ENCODE measurements at places on chromosomes 6 and 20.

DNA sequence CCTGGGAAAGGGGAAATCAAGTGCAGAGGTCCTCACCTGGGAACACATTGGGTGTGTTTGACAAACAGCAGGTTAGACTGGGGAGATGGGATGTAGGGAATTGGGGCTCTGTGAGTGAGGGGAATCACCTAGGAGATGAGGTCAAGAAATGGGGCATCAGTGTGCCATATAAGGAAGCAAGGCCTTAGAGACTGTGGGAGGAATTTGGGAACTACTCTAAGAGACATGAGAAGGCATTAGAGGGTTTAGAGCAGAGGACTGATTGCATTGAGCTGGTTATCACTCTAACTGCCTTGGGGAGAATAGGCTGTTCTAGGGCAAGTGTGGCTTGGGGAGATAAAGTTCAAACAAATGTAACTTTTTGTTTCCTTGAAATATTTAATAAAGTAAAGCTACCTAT lies 189.9 kb downstream of the EYA4 start:
- DNase-seq, result no peak

DNA sequence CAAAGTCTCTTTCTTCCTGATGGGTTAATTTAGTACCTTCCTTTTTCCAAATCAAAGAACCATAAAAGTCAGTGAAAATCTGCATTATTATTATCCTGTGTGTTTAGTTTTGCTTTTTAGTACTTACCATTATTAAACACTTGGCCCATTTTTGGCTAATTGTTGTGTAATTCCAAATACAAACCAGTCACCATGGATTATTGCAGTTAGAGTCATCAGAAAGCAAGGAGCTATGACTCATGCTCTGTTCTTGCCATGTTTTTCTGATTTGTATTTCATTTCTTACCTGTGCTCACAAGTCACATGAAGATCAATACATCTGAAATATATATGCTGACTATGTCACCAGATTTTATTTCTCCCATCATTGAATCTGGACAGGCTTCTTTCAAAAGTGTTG lies 31.3 kb downstream of the SLC22A3 start:
- DNase-seq, result peak; percentile 79

GRCh38 chr6:1906609-1907008 lies 296.9 kb downstream of the FOXC1 start:
- DNase-seq, result no peak

DNA sequence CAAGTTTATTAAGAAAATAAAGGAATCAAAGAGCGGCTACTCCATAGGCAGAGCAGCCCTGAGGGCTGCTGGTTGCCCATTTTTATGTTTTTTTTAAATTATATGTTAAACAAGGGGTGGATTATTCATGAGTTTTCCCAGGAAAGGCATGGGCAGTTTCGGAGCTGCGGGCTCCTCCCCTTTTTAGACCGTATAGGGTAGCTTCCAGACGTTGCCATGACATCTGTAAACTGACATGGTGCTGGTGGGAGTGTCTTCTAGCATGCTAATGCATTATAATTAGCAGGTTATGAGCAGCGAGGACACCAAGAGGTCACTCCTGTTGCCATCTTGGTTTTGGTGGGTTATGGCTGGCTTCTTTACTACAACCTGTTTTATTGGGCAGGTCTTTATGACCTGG lies 301.8 kb downstream of the TFAP2C start:
- DNase-seq, result no peak

DNA sequence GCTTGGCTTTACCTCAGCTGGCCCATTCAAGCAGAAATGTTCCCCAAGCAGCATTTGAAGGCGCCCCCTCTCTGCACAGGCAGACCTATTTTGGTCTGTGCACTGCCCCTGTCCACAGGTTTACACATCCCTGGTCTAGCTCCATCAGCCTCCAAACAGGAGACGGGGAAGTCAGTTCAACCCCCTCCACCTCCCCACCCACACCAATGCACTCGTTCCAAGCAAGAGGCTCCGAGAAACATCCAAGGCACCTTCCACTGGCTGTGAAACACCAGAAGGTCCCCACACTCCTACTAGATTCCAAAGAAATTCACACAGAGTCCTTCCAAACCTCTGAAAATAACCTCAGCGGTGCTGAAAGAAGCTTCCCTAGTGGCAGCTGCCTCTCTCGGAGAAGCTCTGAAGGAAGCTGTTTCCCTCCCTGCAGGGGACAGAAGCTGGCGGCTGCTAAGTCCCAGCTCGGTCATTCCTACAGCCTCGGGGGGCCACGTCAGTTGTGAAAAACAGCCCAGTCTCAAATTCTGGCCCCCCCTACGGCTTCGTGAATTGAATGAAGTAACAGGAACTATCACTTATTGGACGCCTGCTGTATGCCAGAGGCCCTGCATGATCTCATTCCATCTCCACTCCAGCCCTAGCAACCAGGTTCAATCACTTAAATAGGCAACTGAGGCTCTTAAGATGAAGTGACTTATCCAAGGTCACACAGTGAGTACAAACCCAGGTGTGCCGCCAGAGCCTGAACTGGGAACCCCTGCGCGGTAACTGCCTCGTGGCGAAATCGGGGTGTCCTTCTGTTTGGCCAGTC lies 815 bp downstream of the SPATA2 start:
- peak; percentile 74 for DNase-seq

DNA sequence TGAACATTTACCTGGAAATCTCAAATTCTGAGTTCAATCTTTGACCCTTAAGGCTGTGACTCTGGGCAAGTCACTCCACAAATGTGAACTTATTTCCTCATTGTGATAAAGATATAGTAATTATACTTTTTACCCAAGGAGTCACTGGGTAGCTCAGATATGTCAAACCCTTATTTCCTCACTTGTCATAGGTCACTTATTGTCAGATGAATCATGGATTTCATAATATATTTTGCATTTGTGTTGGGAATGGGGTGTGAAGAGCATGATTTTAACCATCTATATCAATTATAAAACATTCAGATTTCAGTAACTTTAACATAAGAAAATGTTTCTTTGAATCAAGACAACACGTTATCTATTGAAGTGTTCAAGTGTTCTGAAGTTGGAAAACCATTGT lies 3.7 kb upstream of the CARMIL1 start:
- no peak for DNase-seq

Data from ELR (cell line).